ENCODE measurements at places on chromosomes 16 and 17.

DNA sequence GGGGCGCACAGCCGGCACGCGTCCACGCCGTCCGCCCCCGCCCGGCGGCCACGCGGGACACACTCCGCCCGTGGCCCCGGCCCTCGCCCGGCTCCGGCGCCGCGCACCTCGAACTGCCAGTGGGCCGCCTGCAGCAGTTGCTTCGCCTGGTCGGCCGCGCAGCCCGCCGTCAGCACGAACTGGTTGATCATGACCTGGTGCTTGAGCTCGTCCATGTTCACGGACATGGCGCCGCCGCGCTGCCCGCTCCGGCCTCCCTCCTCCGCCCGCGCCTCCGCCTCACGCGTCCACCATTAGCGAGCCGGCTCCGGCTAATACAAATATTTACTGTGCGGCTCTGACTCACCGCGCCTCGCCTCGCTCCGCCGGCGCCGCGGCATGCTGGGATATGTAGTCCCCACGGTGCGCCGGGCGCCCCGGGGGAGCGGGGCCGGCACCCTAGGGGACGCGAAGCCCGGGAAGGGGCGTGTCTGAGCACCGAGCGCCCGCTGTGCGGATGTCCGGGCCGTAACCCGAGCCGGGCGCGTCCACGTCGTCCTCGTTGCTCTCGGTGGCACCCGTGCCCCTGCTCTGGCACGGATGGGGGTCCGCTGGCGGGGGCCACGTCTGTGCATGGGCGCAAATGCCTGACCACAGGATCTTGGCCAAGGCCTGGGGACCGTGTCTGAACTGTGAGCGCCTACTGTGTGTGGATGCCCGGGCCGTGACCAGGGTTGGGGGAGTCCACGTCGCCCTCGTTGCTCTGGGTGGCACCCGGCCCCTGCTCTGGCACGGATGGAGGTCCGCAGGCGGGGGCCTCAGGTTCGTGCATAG is at the start of gene UBALD1:
Gene UBALD1, minus strand, starts transcription at position 318 of the 813 bp plus-strand sequence. Its CDS starts 91 bp downstream, at position 227.
- DNase-seq: peak; percentile 50

DNA sequence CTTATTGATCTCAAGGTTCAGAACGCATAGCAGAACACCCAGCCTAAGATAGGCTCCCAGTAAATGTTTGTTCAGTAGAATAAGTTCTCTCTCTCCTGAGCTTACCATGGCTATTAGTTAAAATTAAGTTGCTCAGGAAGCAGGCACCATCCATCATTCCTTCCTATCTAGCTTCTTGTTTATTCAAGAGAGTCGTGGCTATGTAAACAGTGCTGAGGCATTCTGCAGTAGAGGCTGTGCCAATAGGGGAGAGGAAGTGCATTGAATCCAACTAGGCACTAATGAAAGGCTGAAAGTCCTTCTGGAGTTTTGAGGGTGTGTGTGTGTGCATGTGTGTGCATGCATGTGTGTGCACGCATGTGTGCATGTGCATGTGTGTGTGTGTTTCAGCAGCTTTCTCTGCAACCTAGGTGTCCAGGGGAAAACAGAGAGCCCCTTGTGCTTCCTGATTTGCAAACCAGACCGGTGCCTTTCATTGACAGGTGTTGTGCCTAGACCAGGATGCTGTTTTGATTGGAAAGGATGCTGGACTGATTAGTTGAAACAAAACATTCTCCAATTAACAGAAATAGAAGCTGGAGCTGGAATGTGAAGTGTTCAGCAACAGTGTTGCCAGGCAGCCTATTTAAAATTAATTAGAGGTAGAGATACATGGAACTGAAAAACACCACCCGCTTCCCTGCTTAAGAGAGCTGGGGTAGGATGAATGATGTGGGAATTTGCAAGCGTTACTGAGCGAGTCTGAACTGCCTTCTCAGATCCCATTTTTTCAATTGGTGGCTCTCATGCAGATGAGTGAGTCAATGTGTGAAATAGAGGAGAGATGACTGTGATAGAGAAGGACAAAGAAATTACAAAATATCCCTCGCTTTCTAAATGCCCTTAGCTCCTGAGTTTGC is 103.3 kb upstream of the CLEC3A start:
- no peak for DNase-seq

GRCh38 chr17:54864636-54865356 is 35.9 kb upstream of the TOM1L1 start:
- no peak for DNase-seq

DNA sequence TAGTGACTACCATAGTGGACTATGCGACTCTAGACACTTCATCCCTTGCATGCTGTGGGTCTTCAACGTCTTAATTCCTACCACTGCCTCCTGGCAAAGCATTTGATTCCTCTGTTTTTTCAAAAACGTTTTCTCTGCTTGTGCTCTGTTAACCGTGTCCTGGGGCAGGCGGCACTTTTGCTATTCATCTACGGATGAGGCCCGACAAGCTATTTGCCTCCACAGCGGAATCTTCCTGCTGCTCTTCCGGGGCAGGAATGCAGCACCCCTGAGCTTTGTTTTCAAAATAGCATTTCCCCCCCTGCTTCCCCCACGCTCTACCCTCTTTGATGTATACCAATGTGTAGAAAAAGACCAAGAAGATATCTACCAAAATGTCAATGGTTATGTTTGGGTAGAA is 39.8 kb upstream of the METTL16 start:
- DNase-seq: no peak

GRCh38 chr17:42531455-42532354 is 4.3 kb upstream of the NAGLU start:
- no peak for DNase-seq

GRCh38 chr17:34542700-34543336 is 36.6 kb upstream of the TMEM132E start:
- DNase-seq: peak; percentile 31

DNA sequence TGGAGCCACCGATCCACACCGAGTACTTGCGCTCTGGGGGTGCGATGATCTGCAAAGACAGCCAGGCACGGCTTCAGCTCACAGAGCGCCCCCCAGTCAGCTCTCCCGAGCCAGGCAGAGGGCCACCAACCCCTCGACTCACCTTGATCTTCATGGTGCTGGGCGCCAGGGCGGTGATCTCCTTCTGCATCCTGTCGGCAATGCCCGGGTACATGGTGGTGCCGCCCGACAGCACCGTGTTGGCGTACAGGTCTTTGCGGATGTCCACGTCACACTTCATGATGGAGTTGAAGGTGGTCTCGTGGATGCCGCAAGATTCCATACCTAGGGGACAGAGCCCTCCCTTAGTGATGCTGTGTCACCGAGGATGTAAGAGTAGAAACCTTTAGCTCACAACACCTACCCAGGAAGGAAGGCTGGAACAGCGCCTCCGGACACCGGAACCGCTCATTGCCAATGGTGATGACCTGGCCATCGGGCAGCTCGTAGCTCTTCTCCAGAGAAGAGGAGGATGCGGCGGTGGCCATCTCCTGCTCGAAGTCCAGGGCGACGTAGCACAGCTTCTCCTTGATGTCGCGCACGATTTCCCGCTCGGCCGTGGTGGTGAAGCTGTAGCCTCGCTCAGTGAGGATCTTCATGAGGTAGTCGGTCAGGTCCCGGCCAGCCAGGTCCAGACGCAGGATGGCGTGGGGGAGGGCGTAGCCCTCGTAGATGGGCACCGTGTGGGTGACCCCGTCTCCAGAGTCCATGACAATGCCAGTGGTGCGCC is 1.6 kb downstream of the ACTG1 start:
- no peak for DNase-seq

DNA sequence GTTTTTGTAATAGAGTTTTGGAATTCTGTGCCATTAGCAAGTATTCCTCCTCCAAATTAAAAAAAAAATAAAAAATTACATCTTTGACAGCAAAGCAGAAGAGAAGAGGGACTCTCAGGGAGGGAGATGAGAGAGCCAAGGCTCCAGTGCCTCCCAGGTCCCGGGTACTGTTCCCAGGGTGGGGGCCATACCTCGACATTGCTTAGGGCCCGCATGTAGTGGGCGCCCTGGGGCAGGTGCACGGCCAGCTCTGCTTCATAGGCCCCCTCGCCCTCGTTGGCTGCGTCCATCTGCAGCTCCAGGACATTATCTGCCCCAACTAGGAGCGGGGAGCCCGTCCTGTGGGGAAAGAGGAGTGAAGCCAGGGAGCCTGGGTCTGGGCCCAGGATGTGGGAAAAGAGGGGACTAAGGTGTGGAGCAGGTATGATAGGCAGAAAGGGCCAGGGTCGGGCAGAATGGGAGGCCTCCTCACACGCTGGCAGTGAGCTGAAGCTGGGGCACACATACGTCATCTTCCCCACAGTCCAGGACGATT is 11.2 kb downstream of the ITGA2B start:
- DNase-seq: no peak

DNA sequence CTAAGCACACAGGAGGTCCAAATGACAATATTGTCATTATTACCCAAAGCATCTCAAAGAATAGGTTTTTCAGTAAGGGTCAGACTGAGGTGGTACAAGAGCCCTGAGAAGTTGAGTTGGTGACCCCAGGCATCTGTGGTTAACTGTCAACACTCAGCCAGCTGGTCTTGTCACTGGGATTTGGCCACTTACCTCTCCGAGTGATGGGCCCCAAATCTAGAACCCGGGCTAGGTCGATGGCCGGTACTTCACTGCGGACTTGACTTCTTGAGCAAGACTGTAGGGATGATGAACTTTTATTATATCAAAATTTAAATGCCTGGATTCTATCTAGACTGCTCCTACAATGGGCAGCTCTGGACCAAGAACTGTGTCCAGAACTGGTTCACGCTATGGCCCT is 11.5 kb downstream of the GP2 start:
- DNase-seq: no peak

DNA sequence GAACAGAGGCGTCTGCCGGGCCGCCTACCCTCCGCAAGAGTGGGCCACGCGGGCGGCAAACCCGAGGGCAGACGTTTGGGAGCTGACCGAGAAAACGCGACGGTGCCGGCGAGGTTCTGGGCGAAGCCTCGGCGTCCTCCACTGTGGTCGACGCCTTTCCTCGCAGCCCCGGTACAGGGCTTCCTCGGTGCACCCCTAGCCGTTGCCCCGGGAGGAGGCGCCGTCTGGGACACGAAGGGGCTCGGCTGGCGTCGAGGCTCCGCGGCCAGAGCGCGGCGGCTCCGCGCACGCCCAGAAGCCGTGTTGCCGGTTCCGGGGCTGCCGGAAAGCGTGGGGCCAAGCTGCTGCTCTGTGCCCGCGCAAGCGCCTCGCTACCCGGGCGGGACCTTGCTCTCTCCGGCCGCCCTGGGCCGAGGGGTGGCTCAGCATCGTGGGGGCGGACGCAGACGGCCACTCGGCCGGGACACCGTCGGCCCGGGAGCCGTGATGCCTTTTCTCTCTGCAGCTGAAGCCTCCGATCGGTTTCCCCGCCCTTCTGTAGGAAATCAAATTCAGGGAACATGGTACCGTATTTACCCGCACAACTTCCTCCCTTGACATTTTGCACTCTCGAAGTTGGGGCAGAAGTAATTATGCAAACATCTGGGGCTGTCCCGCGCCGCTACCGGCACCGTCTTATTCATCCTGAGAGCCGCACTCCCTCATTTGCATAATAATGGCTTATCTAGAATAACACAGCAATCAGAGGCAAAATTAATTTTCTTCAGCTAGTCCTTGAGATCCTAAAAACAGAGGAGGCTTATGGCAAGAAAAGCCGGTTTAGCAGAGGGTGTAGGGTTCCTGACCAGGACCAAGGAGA is 7.3 kb upstream of the CBX8 start:
- no peak for DNase-seq

- DNase-seq: no peak
These were observed 146.6 kb downstream of the SHISA6 start for GRCh38 chr17:11387610-11388009.

- no peak for DNase-seq
These were observed 109.7 kb downstream of the C16orf95 start for GRCh38 chr16:87207509-87207908.

DNA sequence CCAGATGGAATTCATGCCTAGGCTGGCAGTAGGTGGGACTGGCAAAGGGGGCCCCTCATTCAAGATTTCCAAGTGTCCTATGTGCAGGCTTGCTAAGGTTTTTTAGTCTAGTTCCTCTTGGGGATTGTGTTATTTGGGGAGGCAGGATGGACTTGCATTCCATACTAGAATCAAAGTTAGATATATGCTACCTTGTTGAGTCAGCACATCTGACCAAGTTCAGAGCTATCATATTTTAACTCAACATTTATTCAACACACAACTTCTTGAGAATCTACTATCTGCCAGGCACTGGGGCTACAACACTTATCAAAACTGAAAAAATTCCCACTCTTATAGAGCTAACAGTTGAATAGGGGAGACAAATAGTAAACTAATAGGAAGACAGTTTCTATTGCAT is 6.7 kb downstream of the GP2 start:
- no peak for DNase-seq

Measured in stimulated activated CD8-positive, alpha-beta memory T cell treated with anti-CD3 and anti-CD28 coated beads, Interleukin-2, amount 100 ng/mL, for 1 hour (primary cell).